ENCODE measurements at places on chromosomes 11 and 22. TPM values are rescaled to one million over a fixed set of nuclear protein-coding genes. Genes with fewer than 3 reads are reported as not detected.
A peak's percentile ranks its signal among the peaks of the same experiment; 100 is the strongest.

- DNase-seq = peak; percentile 90
Measured at GRCh38 chr11:128172046-128172878, 415.1 kb downstream of the ETS1 start.

- no peak for DNase-seq
Measured at GRCh38 chr11:38438091-38438490, 1840.1 kb upstream of the RAG2 start.

DNA sequence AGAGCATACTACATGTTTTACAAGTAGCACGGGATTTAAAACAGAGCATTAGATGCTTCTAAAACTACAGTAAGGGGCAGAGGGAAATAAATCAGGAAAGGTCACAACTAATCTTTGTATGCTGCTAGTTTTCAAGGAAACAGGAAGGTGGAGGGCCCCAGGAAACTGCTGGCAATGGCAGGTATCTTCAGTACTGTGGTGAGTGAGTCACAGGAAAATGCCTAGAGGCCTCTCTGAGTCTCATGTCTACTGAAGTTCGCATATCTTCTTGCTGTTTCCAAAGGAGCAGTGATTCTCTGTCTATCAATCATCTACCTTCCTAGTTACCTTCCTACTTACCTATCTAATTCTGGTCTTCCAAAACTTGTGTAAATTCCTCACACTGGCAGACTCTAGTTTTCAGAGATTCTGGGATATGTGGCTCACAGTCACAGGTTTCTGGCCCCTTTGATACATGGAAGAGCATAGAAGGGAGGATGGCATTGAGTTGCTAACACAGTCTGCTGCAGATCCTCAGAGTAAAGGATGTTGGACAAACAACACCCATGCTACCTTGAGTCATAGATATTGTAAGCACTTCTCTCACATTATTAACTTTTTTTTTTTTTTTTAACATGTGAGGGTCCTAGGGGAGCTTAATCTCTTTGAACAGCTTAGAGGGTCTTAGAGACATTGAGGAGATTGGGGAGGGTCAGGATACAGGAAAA lies 58.8 kb upstream of the SYN3 start:
- DNase-seq = no peak

DNA sequence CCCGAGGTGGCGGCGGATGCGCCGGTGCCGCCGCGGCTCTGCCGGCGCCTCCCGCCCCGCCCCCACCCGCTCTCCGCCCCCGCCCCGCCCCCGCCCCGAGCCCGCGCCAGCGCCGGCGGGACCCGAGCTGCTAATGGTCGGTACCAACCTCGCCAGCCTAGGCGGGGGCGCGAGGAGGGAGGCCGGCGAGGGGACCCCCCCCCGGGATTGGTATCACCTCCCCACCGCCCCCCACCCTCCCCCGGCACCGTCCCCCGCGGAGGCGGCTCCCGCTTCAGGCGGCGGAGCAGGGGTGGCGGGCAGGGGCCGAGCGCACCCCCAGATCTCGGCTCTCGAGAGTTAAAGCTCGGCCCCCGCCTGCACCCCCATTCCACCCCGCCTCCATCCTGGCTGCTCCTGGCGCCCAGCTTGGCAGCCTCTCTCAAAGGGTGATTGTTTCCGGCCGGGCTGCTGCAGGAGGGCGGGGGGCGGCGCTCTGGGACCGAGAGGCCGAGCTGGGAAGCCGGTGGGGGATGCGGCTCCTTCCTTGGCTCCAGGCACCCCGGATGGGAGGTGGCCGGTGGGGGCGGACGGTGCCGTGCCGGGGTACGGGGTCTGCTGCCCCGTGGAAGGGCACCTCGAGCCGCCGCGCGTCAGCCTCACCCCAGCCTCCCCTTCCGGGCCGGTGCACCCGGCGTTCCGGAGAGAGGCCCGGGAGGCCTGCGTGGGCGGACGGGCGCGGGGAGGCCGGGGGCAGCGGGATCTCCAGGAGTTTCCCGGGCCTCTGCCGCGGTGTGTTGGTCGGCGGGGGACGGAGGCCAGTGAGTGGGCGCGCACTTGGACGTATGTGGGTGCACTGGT lies at the start of gene B3GAT1:
B3GAT1 (minus strand) TSS at position 40 of the 840 bp plus-strand sequence. CDS start 24,583 bp downstream, outside the sequence.
- DNase-seq = no peak

GRCh38 chr11:12239804-12240371 lies 129.5 kb downstream of the MICAL2 start:
- DNase-seq = no peak

Gene MIOX
- not detected for total RNA-seq

Gene UBTFL1
- not detected for total RNA-seq

Data from CD4-positive, CD25-positive, alpha-beta regulatory T cell (primary cell).